ENCODE measurements at places on chromosomes 3 and 15. TPM values are rescaled to one million over a fixed set of nuclear protein-coding genes. Genes with fewer than 3 reads are reported as not detected.

DNA sequence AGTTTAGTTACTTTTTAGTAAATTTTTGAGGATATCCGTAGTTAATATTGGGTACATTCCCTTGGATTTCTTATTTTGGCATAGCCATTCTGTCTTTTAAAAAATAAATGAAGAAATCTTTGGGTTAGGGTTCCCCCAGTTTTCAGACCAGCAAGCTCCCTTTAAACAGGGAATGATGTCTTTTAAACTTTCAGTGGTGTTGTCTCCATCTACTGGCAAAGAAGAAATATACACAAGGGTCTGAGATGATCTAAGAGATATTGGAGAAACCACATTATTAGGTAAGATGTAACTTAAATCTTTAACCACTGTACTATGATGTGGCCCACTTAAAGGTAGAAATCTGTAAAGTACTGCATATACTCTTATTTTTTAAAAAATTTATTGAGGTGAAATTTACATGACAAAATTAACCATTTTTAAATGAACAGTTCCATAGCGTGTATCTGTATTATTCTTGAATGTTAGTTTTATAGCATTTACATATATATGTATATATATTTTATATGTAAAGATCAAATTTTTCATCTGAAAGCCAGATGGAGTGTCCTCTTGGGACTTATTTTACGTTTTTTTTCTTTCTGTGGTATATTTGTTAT is 35.1 kb upstream of the EIF3J start:
- no peak for DNase-seq

DNA sequence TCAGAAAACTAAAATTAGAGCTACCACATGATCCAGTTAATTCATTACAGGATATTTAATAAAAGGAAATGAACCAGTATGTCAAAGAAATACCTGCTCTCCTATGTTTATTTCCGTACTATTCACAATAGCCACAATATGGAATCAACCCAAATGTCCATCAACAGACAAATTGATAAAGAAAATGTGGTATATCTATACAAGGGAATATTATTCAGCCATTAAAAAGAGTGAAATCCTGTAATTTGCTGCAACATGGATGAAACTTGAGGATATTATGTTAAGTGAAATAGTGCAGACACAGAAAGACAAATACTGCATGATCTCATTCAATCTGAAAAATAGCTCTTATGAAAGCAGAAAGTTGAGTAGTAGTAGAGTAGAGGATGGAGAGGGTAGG is 33.7 kb upstream of the ALCAM start:
- no peak for DNase-seq

DNA sequence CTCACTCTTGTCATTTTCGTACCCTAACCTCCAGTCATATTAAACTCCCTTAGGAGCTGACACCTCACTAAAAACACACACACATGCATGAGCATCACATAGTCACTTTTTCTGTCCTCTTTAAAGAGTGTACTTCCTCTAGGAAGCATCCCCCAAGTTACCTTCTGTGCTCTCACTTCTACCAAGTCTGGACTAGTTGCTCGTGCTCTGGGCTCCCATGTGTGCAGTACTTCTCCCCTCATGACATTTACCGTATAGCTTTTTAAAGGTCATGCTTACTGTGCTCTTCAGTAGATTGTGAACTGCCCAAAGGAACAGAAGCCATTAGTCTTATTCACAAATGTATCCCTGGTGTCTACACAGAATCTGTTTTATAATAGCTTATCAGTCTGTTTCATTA is 42.0 kb downstream of the CRYBG3 start:
- no peak for DNase-seq

Gene MST1R
- total RNA-seq: 6.3 TPM

GRCh38 chr3:139978966-139979365 is 44.0 kb downstream of the CLSTN2 start:
- DNase-seq: no peak

GRCh38 chr3:147392625-147392946 is 13.8 kb downstream of the ZIC4 start:
- no peak for DNase-seq

- no peak for DNase-seq
Measured at GRCh38 chr3:44762170-44762677, 630 bp downstream of the KIF15 start.

GRCh38 chr15:58544756-58545155 is 113.0 kb downstream of the LIPC start:
- no peak for DNase-seq
